ENCODE measurements at places on chromosomes 4 and X.

- DNase-seq = no peak
These were observed 16.1 kb downstream of the IGSF1 start for GRCh38 chrX:131273011-131273410.

DNA sequence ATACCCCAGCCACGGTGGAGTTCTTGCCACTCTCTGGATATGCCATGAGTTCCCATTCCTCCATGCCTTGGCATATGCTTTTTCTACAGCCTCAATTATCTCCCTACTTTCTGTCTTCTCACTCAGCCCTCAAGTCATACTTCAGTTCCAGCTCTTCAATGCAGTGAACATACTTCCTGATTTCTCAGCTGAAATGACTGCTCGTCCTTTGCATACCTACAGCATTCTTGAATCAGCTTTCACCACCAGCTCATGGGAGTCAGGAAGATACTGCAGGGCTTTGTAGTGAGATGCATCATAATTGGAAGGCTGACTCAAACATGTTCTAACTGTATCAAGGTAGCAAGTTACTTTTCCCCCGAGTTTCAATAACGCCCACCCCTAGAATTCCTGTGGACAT lies 118.4 kb downstream of the APBB2 start:
- no peak for DNase-seq

GRCh38 chr4:80462621-80463091 lies 127.1 kb downstream of the CFAP299 start:
- no peak for DNase-seq

- no peak for DNase-seq
These were observed 615.0 kb downstream of the FAM133A start for GRCh38 chrX:94288972-94289371.

GRCh38 chr4:159455675-159456237 lies 352.9 kb downstream of the RAPGEF2 start:
- DNase-seq = no peak

DNA sequence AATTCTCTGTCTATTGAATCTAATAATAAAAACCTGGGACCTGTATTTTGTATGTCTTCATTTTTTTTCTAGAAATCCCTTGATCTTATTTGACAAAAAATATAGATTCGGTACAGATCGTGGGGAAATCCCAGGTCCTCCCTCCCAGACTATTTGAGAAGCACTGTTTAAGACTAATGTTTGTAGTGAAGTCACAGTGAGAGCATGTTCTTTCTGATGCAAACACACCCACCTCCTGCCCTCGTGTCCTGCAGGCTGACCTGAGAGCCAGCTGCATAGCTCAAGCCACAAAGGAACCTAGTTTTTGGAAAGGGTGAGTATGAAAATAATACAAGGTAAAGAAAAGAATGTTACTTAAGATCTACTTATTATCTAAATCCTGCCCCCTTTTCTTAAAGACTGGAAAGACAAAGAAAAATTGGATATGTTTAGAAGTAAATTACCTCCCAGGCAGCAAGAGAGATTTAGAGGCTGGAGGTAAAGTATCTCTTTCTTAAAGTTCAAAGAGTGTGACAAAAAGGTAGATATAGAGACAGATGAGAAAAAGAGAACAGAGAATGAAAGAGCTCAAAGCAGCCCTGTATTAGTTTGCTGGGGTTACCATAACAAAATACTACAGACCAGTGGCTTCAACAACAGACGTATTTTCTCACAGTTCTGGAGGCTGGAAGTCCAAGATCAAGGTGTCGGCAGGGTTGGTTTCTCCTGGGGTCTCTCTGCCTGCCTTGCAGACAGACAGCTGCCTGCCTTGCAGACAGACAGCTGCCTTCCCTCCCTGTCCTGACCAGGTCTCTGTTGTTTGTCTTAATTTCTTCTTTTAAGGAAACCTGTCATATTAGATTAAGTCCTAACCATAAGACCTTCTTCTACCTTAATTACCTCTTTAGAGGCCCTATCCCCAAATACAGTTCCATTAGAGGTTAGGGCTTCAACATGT lies 20.4 kb upstream of the DCTD start:
- DNase-seq = no peak

- no peak for DNase-seq
These were observed 411.9 kb downstream of the TRIML1 start for GRCh38 chr4:188551156-188551555.

- no peak for DNase-seq
These were observed 189.9 kb downstream of the PTTG2 start for GRCh38 chr4:38149997-38150671.

GRCh38 chrX:103495786-103496185 lies 23.5 kb downstream of the RAB40A start:
- no peak for DNase-seq

GRCh38 chrX:129071390-129071789 lies 451.9 kb downstream of the SMARCA1 start:
- DNase-seq = no peak

DNA sequence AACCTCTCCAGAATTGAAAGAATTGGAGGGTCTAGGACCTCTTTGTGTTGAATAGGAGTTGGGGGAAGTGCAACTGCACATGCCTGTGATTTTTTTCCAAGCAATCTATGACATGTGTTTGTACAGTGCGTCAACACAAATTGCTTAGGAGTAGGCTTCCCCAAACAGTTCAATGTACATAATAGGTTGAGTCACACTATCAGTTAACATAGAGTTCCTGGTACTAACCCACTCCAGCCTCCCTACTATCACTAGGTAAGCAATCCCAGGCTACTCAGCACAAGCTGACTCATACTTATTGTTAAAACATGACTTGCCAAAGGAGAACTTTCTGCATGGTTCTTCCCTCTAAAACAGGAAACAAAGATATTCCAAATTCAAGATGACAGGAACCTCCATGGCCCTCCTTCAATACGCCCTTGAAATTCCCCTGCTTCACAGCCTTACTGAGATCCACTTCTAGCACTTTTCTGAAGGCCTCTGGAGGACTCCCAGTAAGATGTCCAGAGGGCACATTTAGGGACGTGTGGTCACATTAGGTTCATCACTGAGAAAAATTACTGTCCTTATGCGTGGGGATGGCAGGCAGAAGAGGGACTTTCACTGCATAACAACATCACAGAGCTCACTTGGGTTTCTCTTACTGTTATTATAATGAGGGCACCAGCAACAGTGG lies 8.4 kb upstream of the VSIG1 start:
- DNase-seq = no peak

GRCh38 chr4:26206339-26206738 lies 114.5 kb upstream of the RBPJ start:
- no peak for DNase-seq

GRCh38 chr4:108433832-108434231 lies 186.5 kb upstream of the RPL34 start:
- no peak for DNase-seq

DNA sequence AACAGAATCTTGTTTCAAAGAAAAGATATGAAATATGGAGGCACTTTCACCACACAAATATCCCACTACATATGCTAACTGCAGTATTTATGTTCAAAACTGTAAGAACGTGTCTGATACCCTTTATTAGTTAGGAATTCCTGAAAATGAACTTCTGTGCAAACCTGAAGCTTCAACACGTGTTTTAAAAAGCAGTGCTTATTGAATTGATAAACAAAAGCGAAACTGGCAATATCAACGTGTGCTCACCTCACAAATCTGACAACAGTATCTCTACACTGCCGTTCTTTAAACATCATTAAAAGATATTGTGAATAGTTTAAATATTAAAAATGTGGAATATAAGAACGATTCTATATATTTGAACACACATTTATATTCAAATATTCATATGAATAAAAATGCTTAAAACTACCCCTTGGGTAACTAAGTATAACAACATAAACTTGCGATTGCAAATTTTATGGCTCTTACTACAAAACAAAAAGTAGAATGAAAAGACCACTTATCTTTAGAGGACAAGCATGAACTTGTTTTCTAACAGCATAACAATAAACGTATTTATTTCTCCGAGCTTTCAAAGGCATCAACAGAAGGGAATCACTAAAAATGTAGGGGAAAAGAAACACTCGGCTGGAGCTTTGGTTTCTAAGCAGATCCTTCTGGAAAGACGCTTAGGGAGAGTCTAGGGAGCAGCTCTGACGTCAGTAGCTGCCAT lies at the start of gene LRP2BP:
TSS of gene LRP2BP (minus strand) at position 687 of the 718 bp plus-strand sequence. CDS start 17,738 bp downstream, outside the sequence.
- DNase-seq = no peak

DNA sequence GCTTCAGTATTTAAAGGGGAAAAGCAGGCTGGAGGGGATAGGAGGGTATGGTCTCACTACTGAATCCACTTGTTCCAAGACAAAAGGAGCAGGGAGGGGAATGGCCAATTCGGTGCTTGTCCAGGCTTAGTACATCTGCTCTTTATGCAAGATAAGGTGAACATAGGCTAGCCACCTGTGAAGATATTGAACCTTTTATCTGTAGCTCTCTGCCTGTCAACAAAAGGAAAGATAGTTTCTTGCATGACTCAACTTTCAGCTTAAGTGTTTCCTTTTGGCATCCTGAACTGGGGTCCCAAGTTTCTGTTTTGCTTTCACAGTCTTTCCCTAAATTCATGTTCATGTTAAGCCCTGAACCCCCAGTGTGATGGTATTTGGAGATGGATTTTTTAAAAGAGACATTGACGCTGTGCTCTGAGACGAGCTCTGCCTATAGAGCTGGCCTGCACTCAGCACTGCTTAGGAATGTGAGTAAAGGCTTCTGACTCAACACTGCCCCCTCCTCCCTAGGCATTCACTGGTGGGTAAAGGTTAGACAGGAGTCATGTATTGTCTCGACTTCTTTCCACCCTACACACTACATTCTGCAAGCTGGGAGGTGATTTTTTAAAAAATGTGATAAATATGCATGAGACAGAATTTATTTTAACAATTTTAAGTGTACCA lies 28.2 kb downstream of the FAM149A start:
- DNase-seq = no peak

DNA sequence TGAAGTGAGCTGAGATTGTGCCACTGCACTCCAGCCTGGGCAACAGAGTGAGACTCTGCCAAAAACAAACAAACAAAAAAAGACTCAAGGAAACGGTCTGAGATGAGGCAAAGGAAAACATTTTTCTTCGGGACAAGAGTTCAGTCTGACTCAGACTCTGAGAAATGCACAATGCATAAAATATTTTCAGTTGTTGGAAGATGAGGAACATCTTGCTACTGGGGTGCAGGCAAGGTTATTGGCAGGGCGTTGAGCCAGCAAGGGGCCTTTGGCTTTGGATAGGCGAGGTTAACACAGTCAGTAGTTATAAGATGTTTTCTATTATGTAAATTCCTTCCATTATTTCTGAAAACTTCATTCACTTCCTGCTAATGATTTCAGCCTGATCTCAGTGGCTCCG lies 96.1 kb upstream of the VCX start:
- no peak for DNase-seq

DNA sequence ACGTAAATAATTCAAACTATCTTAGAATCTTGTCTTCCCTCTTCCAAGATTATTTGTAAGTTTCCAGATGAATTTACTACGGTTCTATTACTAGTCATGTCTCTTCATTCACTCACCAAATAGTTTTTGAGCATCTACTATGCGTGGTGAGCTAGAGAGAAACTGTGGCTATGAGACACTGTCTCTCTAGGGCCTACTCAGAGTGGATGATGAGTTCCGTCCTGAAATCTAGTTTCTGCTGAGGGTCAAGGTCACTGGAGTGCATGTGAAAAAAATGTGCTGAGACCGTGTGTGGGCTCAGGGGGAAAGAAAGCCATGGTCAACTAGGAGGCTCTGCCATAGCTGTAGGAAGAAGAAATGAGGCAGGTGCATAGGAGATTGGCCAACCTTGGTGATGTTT lies 320.2 kb upstream of the GATB start:
- DNase-seq = no peak

GRCh38 chr4:76533314-76533713 lies 98.3 kb downstream of the SHROOM3 start:
- no peak for DNase-seq

DNA sequence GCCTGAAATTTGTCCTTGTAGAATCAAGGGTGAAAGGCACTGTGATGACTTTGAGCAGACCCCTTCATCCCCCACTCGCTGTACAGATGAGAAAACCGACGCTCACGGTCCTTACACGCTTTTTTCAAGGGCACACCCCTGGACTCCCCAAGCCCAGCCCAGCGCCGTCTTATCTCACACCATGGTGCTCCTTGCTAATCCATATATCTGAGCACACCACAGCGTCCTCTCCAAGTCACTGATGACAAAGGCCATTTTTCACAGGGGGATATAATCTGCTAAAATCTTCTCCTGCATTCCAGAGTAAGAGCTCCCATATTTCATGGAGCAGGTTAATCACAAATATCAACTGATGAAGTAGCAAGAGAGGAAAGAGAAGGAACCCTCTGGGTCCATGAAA lies 486.3 kb downstream of the BCOR start:
- DNase-seq = no peak

DNA sequence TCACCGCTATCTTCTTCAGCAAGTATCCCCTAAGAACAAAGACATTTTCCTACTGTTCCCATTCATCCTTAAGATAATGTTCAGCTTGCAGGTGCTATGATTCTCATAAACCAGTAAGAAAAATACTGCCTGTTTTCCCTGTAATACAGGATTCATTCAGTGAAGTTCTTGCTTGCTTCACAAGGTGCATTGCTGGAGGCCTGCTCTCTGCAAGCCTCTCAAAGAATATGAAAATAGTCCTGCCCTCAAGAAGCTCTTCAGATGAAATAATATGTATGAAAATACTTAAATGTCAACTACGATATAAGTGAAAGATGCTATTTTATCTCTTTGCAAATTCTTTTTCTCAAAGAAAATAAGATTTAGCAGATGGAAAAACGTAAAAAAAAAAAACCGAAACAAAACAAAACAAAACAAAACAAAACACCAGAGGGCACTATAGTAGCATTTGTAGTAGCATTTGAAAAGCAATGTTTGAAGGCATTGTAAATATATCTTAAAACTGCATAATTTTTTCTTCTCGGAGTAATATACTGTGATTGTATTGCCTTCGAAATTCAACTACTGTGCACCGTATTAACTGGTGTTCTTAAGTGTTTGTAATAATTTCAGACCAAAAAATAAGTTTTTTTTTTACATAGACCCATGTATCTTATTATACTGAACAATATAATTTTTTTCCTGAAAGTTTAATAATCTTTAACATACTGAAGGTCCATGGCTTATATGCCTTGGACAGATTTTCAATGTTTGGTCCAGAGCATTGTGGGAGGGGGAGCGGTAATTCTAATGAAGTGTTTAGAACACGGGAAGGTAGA lies 26.0 kb downstream of the ADH4 start:
- DNase-seq = no peak

- DNase-seq = no peak
These were observed 123.0 kb upstream of the PLS3 start for GRCh38 chrX:115437841-115438595.

DNA sequence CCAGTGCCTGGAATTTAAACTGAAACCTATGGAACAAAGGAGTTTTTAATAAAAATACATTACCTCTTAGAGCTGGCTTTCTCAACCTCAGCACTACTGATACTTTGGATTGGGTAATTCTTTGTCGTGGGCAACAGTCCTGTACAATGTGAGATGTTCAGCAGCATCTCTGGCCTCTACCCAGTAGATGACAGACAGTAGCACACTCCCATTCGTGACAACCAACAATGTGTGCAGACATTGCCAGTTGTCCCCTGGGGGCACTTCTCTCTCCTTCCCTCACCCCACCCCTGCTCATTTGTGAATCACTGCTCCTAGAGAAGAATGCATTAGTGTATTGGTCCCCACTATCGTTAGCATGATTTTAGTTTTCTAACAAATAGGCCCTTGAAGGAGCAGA lies 16.2 kb downstream of the GPAT3 start:
- no peak for DNase-seq
